ENCODE measurements at places on chromosomes 3 and 15.

DNA sequence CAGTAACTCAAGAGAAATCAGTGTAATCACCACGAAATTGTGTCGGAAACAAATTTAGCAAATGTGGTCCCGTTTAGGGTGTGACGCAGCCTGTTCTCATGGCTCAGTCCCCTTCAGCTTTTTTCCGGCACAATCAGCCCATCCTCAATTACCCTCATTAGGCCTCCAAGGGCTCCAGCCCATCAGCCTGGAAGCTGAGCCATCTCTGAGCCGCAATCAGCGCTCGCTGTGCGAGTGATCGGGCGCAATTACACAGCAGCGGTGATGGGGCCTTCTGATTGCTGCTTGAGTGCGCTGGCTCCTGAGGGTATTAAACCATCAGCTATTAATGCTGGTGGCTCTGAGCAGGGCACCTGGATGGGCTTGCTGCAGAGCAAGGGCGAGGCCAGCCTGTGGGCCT lies 55.6 kb downstream of the PLXNA1 start:
- no peak for DNase-seq

DNA sequence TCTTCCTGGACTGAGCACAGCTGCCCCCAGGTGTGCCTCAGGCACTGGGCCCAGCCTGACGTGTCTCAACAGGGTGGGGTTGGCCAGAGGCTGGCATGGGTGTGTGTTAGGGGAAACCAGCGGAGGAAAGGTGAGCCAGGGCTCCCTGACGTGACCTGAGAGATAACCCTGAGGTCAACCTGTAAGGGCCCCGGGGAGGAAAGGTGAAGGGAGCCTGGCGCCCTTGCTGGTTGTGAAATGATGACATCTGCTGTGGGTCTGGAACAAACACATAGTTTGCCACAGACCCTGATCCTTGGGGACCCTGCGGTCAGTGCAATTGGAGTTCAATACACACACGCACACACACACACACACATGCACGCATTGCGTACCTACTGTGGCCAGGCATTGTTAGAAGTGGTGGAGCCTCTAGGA lies 100.2 kb upstream of the TLE3 start:
- DNase-seq: no peak

DNA sequence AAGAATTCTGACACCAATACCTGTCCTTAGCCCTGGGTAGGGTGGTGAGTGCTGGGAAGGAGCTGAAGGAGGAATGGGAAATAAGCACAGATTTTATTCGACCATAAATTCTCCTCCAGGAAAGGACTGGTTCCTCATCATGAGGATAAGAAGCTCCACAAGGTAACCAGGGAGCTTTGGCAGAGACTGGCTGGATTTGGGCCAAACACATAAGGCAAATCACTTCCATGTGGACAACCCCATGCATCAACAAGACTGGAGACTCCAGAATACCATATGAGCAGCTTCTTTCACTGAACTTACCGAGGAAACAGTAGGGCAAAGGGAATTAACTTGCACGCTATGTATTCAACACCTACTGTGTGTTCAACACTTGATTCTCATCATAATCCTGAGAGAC lies 312.5 kb downstream of the NTRK3 start:
- DNase-seq: no peak

DNA sequence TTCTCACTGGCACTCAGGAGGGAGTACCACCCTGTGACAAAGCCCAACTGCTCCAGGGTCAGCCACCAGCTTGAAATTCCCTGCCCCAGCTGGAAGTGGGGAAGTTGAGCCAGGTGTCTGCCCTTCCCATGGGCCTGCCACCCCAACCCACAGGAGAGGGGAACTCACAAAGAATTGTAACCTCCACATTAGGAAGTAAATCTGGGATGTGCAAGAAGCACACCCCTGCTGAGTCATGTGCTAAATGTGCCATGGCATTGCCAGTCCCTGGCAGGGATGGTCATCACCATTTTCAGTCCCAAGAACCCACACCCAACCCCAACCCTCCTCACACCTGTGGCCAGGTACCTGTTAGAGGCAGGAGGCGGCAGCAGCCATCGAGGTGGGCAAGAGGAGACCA lies 165.2 kb upstream of the THBS1 start:
- no peak for DNase-seq

DNA sequence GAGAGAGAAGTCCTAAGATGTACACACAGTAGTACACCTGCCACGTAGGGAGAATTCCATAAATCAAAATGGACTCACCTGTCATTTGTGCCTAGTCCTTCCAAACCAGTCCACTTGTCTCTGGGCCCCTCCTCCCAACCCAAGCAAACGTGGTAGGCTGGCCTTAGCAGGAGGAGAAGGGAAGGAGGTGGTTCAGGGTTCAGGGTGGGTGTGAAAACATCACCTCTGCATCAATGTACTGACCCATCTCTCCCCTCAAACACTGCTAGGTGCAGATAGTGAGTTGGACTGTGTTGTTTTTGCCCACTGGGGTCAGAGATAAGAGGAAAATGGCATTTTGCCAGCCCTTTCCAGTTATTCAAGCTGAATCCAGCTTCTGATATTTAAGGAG lies 99.3 kb downstream of the MME start:
- no peak for DNase-seq

DNA sequence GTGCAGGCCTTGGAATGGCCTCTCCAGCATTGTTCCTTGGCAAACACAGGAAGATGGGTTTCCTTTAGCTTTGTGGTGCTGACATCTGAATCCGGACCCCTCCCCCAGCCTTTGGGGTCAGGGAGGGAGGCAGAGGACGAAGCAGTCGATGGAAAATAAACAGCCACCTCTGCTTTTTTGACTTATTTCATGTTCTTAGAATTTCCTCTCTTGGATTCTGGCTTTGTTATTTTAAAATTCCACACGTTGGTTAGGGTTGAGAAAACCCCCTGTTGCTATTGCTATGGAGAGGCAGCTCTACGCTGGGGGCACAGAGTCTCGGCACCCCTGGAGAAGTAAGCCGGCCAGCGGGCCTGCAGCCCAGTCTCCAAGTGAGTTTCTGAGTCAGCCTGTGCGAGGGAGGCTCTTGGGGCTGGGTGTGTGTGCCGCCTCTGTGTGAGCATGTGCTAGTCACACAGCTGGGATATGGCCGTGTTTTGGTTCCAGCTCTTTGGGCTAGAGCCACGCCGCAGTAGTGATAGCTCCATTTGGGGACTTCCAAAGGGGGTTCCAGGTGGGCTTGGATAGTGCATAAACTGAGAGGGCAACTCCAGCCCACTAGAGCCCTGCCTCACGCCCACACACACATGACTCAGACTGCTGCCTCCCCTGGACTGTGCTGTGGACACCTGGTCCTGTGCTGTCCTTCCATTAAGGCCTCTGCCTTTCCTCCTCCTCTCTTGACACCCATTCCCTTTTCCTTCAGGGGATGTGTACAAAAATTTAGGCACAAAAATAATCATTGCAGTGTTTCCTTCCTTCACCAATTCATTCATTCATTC lies 58.8 kb downstream of the AMOTL2 start:
- no peak for DNase-seq

DNA sequence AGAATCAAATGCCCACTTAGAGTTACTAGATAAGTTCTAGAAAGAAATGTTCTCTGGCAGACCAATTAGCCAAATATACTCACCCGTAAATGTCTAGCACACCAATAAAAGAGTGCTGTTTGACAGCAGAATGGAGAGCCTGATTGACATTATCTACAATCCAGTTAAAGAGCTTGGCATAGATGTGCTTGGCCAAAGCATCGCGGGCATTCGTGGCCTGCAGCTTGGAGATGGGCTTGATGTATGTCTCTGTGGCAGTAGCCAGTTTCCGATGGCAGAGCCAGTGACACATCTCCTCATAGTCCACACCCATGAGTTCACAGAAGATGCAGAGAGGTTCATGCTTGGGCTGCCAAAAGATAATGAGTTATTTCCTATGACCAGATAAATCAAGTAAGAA lies 101.5 kb upstream of the MYO5C start:
- DNase-seq: no peak

- no peak for DNase-seq
These were observed 11.2 kb downstream of the SOX2 start for GRCh38 chr3:181722766-181723425.

DNA sequence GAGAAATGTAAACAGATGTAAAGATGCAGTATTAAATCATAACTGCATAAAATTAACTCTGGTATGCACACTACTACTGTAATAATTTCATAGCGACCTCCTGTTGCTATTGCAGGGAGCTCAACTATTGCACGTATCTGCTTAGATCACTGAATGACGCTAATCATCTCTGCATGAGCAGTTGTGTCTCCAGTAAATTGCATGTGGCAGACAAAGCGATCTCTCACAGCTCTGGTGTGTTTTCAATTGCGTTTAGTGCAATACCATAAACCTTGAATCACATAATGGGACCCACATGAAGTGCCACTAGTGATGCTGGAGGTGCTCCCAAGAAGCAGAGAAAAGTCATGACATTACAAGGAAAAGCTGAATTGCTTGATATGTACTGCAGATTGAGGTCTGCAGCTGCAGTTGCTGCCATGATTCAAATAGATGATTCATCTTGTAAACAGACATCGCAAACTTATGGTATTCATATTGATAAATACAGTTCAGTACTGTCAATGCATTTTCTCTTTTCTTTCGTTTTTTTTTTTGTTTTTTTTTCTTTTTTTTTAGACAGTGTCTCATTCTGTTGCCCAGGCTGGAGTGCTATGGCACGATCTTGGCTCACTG lies 30.2 kb upstream of the LCTL start:
- no peak for DNase-seq

DNA sequence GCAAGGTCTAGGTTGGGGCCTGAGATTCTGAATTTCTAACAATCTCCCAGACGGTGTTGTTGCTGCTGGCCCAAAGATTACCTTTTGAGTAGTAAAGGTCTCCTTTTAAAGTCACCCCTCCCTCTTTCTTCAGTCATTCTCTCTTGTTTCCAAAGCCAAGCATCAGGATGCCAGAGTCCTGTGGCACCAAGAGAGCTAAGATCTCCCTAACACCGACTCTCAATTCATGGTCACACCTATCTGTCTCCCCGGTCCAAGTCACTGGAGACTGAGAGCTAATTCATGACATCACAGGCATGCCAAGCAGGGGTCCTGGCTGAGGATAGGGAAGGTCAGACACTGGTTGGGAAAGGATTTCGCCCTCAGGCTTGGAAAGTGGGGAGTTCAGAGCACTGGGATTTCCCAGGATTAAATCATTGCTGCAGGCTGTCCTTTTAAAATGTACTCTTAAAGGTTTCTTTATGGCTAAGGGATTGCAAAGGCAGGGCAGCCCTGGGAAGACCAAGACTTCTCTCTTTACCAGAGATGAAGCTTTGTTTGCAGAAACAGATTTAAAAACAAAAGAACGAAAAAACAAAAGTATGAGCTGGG lies 7.3 kb downstream of the SHOX2 start:
- no peak for DNase-seq

DNA sequence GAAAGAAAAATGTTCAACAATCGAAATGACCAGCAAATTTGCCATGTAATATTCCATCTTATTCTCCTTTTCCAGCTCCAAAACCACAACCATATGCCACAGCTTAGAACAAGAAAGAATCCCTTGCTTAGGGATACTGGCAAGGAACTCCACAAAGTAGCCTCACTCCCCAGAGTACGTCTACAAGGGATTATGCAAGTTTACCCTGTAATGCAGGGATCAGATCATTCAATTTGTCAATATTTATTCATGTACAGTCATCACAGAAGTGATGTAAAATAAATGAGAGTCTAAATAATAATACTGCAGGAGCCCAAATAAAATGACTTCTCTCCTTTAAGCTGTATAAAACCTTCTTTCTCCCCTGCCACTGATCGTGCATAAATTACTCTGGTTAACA lies 23.5 kb upstream of the MYO1E start:
- no peak for DNase-seq

- no peak for DNase-seq
These were observed 53.9 kb upstream of the KLF13 start for GRCh38 chr15:31272558-31273257.

GRCh38 chr15:48963524-48964113 lies at the start of gene SHC4:
Gene SHC4 (minus strand): TSS chr15:48963919. CDS start chr15:48963015, 904 bp downstream.
- no peak for DNase-seq

GRCh38 chr3:3817865-3818264 lies 18.6 kb downstream of the LRRN1 start:
- no peak for DNase-seq

DNA sequence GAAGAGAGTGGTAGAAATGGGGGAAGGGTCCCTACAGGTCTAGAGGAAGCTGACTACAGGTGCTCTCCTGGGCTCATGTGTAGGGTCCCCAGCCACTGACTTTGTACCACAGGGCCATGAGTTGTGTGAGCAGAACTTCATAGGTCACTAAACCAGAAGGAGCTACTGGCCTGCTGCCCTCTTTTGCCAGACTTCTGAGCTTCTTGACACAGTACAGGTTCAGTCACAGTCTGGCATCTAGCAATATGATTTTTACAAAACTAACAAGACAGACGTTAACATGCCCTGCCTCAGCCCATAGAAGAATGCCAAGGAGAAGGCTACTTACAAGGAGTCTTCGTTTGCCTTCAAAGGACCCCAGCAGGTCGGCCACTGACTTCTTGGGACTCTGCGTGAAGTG lies 3.2 kb downstream of the CCDC80 start:
- DNase-seq: no peak

DNA sequence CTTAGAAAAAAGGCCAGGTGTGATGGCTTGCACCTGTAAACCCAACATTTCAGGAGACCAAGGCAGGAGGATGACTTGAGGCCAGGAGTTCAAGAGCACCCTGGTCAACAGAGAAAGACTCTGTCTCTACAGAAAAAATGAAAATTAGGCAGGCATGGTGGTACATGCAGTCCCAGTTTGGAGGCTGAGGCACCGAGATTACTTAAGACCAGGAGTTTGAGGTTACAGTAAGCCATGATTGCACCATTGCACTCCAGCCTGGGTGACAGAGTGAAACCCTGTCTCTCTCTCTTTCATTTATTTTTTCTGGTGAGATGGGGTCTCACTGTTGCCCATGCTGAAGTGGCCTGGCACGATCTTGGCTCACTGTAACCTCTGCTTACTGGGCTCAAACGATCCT lies 24.7 kb downstream of the IP6K1 start:
- DNase-seq: no peak

- no peak for DNase-seq
These were observed 8.4 kb downstream of the ARMC8 start for GRCh38 chr3:138195481-138195880.

GRCh38 chr15:80942746-80943565 lies 46.7 kb downstream of the MESD start:
- no peak for DNase-seq

DNA sequence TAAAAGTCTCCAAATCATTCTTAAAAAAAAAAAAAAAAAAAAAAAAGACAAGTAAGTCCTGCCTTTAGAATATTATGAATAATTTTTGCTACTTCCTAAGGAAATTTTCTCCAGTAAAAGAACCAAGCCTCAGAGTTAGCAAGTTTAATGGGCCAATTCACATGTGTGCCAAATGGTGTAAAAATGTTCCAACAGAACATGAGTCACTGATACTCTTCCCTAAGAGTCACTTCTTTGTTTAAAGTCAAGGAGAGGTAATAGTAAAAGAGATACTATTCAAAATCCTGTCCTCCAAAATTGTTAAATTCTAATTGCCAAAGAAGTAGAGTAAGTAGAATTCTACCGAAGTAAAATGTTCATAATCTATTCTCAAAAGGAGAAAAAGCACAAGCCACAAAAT lies 17.7 kb upstream of the CPA3 start:
- no peak for DNase-seq

Data from stimulated activated CD8-positive, alpha-beta memory T cell treated with anti-CD3 and anti-CD28 coated beads, Interleukin-7, amount 100 ng/mL, for 4 hours (primary cell).